ENCODE measurements at places on chromosomes 11 and 22. TPM values are rescaled to one million over a fixed set of nuclear protein-coding genes. Genes with fewer than 3 reads are reported as not detected.

The DPAGT1 gene
- total RNA-seq = 65.9 TPM

DNA sequence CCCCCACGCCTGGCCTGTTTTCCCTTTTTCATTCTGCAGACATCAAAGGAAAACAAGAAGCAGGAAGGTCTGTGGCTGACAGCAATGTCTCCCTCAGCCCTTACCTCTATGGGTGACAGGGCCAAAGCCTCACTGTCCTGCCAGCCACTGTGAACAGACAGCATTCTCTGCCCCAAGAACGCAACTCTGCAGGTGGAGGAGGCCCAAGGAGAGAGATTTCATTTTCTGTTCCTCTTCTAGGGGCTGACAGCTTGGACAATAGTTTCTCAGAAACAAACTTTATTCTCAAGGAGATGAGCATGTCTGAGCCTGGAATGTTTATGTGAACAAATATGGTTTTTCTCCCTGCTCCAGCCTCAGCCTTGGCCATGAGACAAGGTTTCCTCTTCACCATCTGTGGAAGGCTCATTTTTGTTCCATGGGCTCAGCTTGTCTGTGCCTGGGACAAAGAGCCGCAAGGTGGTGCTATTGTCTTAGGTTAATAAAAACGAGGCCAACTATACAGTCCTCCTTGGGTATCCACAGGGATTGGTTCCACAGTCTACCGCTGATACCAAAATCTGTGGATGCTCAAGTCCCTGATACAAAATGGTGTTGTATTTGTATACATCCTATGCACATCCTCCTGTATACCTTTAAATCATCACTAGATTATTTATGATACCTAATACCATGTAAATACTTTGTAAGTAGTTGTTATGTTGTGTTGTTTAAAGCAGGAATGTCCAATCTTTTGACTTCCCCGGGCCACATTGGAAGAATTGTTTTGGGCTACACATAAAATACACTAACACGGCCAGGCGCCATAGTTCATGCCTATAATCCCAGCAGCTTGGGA, 5.8 kb downstream of the PIWIL3 start:
- peak; percentile 79 for DNase-seq

GRCh38 chr22:42229455-42230149, 40.9 kb downstream of the TCF20 start:
- no peak for DNase-seq

DNA sequence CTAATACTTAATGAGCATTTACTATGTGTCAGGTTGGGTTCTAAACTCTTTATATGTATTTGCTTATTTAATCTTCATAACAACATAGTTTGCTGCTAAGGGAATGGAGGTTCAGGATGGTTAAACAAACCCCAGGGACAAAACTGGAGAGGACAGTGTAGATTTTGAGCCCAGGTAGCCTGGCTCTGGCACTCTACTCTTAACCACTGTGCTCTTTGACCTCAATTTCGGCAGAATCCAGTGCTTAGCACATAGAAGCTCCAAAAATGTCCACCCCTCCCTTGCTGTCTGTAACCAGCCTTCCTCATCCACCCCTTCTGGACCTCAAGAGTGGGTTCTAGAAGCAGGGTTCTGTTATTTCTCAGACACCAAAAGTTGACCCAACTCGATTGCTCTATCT, 88.0 kb upstream of the SYT13 start:
- DNase-seq = no peak

The FREY1 gene
- total RNA-seq = not detected

The MRGPRX1 gene
- total RNA-seq = not detected

The IGF2 gene
- total RNA-seq = 32.5 TPM

DNA sequence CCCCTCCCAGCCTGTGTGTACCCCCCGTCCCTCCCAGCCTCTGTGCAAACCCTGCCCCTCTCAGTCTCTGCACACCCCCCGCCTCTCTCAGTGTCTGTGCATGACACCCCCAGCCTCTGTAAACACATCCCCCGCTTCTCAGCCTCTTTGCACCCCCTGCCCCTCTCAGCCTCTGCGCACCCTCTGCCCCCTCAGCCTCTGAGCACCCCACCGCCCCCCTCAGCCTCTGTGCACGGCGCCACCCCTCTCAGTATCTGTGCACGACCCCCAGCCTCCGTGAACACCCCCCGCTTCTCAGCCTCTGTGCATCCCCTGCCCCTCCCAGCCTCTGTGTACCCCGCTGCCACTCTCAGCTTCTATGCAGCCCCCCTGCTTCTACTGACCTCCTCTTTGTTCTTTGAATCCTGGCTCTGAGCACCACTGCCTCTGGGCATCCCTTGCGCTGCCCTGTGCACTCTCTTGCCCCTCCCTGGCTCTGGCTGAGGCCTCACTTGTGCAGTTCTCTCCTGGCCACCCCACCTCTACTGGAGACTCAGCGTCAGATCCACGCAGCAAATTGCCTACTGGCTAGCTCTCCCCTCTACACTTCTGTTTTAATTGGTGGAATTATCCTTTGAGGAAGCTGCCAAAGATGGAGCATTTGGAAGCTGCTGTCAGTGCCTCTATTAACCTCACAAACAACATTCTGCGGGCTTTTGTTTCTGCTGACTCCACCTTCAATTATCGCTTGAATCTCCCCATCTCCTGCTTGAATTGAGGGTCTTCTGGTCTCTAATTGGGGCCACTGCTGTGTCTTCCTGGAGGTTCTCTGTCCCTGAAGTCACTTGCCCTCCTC, 838.6 kb downstream of the TBC1D22A start:
- no peak for DNase-seq

GRCh38 chr11:31687861-31688260, 123.3 kb downstream of the PAX6 start:
- no peak for DNase-seq

DNA sequence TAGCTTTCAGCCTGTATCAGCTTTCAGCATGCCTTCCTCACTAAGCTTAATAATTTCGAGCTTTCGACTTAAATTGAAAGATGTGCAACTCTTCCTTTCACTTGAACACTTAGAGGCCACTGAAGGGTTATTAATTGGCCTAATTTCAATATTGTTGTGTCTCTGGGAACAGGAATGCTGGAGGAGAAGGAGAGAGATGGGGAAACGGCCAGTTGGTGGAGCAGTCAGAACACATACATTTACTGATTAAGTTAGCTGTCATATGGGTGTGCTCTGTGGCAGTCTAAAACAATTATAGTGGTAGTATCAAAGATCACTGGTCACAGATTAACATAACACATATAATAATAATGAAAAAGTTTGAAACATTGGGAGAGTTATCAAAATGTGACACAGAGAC, 106.2 kb downstream of the LRRC32 start:
- DNase-seq = no peak

GRCh38 chr11:106159836-106160235, 82.4 kb downstream of the AASDHPPT start:
- no peak for DNase-seq

The EXPH5 gene
- 5.6 TPM for total RNA-seq

- no peak for DNase-seq
These were observed 12.6 kb upstream of the TRIM44 start for GRCh38 chr11:35650006-35650405.

The KDM4E gene
- not detected for total RNA-seq

- DNase-seq = no peak
These were observed 46.2 kb downstream of the DEPDC5 start for GRCh38 chr22:31800065-31800464.

The NCF4 gene
- total RNA-seq = 11.3 TPM

- DNase-seq = no peak
These were observed 9.8 kb upstream of the CARD16 start for GRCh38 chr11:105054723-105055493.
